ENCODE measurements at places on chromosomes 11 and 22.

DNA sequence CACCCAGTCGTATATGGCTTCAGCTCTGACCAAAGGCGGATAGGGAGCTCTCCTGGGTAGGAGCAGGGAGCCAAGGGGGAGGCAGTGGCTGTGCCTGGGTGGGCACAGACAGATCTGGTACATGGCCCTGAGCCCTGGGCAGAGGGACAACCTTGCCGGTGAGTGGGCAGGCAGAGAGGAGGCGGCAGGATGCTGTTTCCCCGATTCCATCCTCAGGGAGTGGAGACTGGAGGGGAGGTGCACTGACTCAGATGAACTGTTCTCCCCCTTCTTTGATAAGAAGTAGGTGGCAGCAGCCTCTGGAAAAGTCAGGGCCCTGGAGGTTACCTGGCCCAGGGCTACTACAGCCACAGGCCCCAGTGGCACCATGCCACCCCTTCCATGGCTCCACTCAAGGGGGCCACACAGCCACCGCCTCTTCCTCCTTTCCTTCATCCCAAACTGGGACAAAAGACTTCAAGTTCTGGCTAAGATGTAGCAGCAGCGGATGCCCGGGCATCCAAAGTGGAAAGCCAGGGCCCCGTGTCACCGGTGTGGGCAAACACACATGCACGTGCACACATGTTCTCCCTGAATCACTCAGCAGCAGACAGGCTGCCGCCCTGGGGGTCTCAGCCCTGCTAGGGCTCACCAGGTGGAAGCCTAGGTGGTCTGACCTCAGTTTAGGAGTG is 13.4 kb downstream of the CXCR5 start:
- DNase-seq: no peak

DNA sequence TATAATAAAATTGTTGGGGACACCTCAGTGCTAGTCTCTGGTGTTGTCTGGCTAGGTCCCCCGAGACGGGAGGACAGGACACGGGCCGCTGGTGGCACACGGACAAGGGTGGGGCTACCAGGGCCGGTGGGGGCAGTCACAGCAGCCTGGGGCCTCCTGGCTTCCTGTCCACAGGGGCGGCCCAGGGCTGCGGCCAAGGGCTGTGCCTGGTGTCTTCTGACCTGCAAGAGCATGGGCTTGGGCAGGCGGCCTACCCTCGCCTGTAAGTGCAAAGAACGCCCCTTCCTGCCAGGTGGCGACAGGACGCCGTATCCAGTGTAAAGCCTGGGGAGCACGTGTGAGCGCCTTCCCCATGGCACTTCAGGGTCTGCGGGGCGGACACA is 3.6 kb downstream of the LRFN4 start:
- DNase-seq: no peak

DNA sequence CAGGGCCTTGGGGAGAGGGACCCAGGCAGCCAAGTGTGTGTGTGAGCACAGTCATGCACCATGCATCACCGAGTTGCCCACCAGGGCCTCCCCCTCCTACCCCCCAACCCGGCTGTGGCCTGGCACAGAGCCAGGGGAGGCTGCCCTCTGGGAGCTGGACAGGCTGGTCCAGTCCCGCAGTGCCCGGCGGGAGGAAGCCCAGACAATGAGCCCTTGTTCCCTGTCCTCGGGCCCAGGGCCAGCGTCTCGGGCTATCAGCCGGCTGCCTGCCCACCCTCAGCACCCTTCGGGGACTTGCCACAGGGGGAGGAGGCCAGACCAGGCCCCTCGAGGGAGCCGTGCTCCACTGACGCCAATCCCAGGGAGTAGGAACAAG is 4.5 kb downstream of the LRRC75B start:
- no peak for DNase-seq

GRCh38 chr11:32262367-32262766 is 171.5 kb downstream of the RCN1 start:
- DNase-seq: no peak

- no peak for DNase-seq
Measured at GRCh38 chr11:124656774-124657630, 16.5 kb downstream of the SIAE start.

- no peak for DNase-seq
Measured at GRCh38 chr22:32103658-32104315, 55.3 kb downstream of the C22orf42 start.

DNA sequence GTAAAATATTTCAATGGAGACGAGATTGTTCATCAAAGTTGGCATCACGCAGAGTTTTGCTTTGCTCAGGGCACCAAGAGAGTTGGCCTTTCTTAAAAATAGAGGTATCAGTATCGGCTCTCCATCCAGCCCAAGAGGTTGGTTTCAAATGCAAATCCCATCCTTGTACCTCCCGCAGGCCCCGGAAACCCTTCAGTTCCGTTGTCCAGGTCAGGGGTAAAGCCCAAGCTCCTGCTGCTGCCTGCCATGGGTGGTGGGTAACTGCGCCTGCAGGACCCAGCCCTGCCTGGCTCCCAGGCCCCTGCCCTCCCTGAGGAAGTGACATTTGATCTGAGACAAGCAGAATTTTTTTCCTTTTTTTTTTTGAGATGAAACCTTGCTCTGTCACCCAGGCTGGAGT is 49.3 kb upstream of the RTL6 start:
- DNase-seq: no peak

DNA sequence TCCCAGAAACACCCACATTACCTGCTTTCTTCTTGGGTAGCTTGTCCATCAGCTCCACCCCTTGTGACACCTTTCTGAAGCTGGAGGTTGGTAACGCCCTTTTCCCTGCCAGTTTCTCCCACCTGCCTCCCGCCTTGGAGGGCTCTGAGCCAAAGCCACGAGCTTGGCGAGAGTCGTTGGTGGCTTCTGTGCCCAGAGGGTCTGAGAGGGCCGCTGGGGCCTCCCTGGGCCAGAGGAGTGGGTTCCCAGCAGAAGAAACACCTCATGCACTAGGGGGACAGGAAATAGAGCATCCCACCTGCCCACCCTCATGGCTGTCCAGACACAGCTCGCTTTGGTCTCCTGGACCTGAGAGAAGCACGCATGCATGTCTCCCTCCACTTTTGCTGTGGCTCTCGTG is 37.9 kb downstream of the B3GAT1 start:
- DNase-seq: no peak

GRCh38 chr11:122319691-122320620 is 203.9 kb upstream of the BLID start:
- DNase-seq: no peak

DNA sequence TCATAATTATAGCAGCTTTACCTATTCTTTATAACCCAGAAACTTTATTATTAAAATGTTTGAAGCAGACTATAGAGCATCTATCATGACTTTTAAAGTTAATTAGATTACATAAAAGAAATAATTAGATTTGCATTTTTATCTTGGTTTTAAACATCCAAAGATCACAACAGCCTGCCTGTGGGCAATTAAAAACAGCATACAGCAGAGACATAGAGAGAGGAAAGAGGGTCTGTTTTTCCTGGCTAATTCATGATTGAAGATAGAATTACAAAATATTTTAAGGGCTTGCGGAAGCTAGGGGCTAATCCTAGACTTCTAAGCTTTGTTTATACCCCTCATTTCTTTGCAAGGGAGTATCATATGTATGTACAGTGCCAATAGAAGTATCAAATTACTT is 178.1 kb downstream of the SOX6 start:
- DNase-seq: no peak

GRCh38 chr11:129257512-129257911 is 65.4 kb upstream of the ARHGAP32 start:
- DNase-seq: no peak

DNA sequence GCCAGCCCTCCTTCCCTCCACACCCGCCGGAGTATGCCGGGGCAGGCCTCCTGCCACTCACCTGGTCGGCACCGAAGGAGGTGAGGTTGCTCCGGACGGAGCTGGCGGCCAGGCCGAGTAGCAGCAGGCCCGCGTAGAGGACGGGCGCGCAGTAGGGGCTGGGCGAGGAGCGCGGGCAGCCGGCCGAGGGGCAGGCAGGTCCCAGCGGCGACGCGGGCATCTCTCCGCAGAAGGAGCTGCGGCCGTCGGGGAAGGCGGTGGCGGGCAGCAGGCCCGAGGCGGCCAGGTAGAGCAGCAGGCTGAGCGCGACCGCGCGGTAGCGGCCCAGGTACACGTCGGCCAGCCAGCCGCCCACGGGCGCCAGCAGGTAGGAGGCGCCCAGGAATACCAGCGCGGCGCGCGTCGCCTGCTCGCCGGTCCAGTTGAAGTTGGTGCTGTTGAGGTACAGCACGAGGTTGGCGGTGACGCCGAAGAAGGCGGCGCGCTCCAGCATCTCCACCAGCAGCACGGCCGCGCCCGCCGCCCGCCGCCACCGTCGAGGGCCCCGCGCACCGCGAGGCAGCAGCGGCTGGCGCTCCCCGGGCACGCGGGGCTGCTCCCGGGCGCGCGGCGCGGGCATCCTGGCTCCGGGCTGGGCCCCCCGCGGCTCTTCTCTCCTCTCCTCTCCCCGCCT is 907 bp downstream of the SLC15A3 start:
- no peak for DNase-seq

- DNase-seq: no peak
Measured at GRCh38 chr11:117996058-117996457, 9.9 kb downstream of the IL10RA start.

- DNase-seq: no peak
Measured at GRCh38 chr11:47078751-47079521, 97.7 kb downstream of the ARFGAP2 start.

DNA sequence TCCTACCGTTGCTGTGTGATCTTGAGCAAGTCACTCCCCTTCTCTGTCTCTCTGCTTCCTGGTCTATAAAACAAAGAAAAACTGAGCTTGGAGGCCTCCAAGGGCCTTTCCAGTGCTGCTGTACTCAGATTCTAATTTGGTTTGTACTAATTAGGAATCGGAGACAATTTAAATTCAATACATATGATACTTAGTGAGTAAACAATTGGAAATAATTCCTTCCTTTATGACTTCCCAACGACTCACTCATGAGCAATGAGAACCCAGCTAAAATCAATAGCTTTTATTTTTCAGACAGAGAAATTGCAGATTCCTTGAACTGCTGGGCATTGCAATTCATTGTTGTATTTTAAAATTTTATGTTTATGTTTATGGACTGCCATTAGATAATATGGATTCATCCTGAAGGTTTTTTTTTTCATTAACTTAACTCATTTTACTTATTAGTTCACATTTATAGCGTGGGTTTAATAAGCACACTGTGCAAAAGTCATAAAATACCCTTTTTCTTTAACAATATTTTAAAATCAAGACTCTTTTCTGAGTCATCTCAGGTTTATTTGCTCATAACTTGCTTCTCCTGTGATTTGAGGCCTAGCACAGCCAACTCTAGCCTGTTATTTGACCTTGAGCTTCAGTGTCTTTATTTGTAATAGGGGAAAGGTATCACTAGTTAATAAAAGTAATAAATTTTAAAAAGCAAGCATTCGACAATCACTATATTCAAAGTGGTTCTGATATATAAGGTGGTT is 95.8 kb downstream of the TP53I11 start:
- DNase-seq: no peak

GRCh38 chr11:3831378-3832239 is 9.2 kb downstream of the RHOG start:
- DNase-seq: no peak

DNA sequence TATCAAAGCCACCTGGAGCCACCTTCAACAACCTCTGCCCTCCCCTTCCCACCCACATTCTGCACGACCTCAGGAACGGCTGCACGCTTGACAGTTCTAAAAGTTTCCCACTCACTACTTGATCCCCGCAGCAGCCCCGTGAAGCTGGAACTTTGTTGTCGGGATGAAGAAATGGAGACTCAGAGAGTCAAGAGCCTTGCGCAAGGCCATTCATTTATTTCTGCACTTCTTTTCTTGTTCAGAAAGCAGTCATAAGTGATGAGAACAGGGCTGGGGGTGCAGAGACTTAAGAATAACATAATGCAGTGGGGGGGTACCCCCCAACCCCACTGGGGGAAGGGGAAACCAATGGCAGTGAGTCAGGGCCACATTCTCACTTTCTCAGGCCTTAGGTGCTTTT is 2.2 kb upstream of the ZFTA start:
- no peak for DNase-seq

- DNase-seq: no peak
Measured at GRCh38 chr11:29985248-29985647, 31.6 kb downstream of the KCNA4 start.

DNA sequence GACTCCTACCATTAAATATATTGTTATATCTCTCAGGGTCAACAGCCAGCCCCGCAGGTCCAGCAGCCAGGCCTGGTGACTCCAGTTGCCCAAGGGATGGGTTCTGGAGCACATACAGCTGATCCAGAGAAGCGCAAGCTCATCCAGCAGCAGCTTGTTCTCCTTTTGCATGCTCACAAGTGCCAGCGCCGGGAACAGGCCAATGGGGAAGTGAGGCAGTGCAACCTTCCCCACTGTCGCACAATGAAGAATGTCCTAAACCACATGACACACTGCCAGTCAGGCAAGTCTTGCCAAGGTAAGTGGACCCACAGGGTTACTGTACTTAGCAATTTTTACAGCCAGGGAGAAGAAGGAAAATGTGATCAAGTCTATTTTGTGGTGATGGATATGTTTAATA is 35.1 kb downstream of the EP300 start:
- no peak for DNase-seq

- no peak for DNase-seq
Measured at GRCh38 chr11:126434950-126435335, 79.5 kb downstream of the ST3GAL4 start.

DNA sequence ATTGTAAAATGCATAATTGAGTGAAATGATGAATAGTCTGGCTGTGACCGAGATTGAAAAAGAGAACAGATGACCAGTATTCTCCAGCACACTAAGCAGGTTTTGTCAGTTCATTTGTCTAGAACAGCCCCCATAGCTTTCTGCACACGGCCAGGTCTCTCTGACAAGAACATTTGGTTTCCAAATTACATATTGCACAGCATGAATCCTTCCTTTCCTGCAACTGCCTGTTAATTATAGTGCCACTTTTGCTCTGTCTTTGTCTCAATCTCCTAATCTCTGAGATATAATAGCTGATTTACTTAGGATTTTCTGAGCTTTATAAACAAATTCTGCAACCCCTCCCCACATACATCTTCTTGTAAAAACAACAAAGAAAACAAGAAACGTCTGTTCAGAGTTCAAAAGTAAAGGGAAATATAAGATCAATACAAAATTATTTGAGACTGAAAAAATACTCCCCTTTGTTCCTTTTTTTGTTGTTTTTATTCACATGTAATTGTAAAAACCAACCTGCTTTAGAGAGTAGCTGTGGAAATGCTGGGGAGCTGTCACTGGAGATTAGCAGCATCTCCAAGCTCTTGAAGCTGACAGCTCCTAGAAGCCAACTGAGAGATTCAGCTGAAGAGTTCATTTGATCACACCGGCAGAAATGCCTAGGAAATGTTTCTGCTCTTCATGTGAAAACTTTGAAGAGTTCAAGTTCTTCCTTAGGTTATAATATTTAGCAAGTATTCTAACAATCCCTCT is 998.1 kb downstream of the DLG2 start:
- no peak for DNase-seq

- DNase-seq: no peak
Measured at GRCh38 chr22:48432781-48433518, 1394.7 kb downstream of the BRD1 start.

- no peak for DNase-seq
Measured at GRCh38 chr11:106523921-106524320, 446.5 kb downstream of the AASDHPPT start.

- no peak for DNase-seq
Measured at GRCh38 chr11:3861683-3862082, 6.2 kb downstream of the STIM1 start.

All from activated CD4-positive, alpha-beta T cell treated with anti-CD3 and anti-CD28 coated beads for 1 hour (primary cell).